Gastrocnemius medialis (tissue), 4 donors: ENCODE measurements at places on chromosomes 4 and X.

DNA sequence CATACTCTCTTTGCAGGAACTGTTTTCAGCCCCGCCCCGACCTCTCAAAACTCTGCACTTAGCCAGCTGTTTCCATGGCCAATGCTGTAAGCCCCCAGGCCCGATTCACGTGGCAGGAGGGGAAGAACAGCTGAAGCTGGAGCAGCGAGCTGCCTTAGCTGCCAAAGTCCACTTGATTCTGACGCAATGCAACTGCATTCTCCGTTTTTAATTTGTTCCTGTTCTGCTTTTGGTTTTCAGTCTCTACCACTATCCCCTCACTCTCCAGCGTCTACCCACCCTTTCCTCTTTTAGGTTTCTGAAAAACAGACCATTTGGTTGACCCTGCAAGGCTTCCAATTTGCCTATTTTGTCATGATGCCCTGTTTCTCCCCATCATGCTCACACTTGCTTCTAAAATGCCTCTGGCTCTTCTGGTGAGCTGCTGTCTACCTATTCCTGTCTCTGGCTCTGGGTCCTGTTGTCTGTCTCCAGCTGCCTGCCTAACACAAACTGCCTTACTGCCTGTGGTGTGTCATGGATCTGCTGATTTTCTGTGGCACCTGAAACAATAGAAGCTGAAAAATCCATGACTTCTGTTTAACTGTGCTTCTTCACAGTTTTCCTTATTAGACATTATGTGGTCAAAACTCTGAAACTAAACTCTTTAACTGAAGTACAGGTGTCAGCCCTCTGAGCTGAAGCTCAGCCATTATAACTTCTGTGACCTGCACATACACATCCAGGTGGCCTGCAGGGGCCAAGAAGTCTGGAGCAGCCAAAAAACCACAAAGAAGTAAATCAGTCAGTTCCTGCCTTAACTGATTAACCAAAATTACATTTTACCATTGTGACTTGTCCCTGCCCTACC is 160.5 kb upstream of the AGTR2 start:
- no peak for DNase-seq

- no peak for DNase-seq
Measured at GRCh38 chr4:168574581-168575295, 77.9 kb downstream of the PALLD start.

DNA sequence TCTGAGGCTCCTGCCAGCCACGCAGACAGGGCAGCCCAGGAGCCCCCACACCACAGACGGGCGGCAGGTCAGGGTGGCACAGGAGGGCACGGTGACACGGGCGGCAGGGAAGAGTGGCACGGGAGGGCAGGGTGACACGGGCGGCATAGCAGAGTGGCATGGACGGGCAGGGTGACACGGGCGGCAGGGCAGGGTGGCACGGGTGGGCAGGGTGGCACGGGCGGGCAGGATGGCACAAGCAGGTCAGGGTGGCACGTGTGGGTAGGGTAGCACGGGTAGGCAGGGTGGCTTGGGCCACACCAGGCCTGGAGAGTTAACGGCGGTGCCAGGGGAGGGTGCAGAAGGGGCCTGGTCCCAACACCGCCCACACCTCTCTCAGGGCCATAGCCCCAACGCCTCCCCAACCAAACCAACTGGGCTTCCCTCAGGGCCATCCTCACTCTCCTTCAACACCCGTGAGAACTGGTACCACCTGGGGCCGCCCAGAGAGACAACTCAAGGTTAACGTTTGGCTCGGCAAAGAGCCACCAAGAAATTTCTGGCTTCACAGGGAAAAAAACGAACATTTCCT is 3.4 kb downstream of the CTBP1 start:
- DNase-seq = peak; percentile 12

- DNase-seq = no peak
Measured at GRCh38 chr4:176359590-176359989, 39.8 kb downstream of the SPCS3 start.

DNA sequence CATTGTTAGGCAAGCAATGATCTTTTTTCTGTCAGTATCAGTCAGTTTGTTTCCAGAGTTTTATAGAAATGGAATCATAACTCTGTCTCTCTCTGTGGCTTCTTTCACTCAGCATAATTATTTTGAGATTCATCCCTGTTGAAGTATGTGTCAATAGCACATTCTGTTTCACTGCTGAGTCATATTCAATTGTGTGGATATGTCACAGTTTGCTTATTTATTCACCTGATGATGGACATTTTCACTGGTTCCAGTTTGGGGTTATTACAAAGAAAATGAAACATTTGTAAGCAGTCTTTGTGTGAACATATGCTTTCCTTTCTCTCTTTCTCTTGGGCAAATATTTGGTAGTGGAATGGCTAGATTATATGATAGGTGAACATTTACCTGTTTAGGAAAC is 10.2 kb upstream of the ZNF718 start:
- DNase-seq = no peak

DNA sequence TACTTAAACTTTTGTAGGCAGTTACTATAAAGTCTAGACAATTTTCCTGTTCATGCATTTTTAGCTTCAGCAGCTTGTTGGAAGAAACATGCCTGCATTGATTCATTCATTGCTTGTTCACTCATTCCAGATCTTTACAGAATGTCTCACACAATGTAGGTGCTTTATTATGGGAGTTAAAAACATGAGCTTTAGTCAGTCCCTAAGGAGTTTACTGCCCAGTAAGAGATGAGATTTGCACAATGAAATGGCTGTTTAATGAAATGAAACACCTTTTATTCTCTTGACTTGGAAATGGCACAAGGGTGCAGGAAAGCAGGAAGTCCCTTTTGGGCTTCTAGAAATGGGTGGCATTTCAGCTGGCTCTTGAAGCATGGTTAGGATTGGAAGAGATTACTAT is 2.9 kb downstream of the NOCT start:
- DNase-seq = no peak

DNA sequence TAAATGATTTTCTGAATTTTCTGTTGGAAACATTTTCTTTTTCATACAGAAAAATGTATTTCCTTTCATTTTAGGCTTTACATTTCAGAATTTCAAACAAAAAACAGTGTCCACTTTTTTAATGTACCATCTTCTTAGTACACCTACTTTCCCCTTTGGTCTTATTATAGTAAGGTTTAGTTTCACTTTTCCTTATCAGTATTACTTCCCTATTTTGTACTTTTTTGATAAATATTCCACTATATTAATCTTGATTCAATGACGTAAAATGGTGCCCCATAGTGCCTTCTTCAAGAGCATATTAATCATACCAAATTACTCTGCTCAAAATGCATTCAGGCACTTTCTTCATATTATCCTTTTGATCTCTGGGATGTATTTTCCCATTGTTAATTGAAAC is 52.5 kb downstream of the BANK1 start:
- DNase-seq = no peak

DNA sequence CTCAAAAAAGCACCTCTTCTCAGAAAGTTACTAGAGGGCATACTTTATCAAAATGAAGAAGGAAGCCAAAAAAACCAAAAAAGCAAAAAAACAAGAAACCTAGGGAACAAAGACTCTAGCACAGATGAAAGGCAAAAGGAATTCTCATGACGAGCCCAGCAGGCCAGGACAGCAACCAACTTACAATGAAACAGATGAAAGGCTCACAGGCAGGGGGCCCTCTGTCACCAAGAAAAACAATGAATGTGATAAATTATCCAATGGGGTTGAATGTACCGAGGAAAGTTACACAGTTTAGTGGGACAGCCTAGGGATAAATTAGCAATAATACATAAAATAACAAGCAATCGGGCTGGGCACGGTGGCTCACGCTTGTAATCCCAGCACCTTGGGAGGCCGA is 79.0 kb downstream of the GPR82 start:
- DNase-seq = no peak

GRCh38 chrX:153304988-153305736 is 16.4 kb downstream of the PNMA6F start:
- DNase-seq = no peak

DNA sequence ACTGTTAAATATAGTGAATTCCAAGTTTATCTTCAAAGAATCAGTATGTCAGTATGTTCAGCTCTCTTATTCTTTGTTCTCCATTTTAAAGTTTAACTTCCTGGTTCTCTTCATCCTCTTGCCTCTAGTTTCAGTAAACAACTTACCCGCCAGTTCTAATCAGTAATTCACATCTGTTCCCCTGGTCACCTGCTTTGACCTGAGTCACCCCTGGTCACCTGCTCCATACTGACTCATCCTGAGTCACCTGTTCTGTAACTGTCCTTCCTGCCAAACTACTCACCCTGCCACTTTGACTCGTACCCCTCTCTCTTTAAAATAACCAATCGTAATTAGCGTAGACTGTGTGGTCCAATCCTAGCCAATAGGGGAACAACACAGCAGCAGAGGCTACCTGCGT is 992.7 kb upstream of the HS3ST1 start:
- DNase-seq = no peak

DNA sequence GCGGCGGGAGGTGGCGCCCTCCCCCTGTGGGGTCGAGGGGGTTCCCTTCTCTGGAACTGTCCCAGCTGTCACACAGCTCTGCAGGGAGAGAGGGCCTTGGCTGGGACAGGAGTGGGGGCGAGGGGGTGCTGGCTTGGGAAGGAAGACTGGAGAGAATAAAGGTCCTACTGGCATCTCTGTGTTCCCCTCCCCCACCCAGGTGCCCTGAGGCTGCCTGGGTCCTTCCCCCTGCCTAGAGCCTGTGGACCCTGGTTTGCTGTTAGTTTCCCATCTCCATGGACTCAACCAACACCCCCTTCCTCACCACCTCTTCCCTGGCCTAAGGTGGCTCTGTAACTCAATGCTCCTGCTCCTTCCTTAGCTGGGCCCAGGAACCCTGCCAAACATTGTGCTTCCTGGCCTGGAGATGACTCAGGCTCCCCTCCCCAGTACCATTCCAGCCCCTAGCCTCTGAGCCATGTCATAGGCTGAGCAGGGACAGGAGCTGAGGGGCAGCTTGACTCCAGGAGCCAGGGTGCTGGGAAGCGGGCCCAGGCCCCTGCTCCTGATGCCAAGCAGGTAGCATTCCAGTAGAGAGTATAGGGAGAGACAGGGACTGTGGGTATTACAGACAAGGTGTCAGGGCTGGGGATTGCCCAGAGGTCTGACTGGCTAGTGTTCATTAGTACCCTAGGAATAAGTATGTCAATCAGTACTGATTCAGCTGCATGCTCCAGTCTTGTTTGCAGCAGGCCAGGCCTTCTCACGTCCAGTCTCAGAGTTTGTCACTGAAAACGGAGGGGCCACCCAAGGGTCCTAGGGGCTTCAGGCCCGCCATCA is 100.7 kb downstream of the EFNB1 start:
- peak; percentile 37 for DNase-seq

DNA sequence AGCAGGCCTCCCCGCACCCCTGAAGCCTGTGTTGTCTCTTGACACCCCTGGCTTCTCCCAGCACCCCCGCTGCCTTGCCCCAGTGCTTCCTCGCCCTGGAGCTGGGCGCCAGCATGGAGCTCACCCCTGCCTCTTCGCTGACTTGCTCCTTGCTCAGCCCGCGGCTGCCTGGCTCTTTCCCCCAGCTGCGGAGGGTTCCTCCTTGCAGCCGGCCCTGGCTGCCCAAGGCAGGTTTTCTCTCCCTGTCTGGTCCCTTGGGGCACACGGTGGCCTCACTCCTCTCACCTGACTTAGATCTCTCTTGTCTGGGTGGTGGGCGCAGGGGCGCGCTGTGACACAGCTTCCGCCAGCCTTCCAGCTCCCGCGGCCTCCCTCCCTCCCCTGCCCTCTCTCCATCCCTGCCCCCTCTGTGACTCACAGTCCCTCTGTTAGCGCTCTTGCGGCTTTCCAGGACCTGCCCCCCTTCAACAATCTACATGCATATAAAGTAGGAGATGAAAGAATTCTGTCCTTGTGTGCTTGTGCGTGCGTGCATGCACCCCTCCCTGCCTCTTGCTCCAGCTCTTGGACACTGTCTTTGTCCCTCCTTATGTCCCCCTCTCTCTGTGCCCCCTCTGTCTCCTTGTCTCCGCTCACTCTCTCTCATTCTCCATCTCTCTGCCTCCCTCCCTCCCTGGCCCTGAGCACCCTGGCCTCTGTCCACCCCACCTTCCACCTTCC is 2.2 kb downstream of the PLXNB3 start:
- no peak for DNase-seq

DNA sequence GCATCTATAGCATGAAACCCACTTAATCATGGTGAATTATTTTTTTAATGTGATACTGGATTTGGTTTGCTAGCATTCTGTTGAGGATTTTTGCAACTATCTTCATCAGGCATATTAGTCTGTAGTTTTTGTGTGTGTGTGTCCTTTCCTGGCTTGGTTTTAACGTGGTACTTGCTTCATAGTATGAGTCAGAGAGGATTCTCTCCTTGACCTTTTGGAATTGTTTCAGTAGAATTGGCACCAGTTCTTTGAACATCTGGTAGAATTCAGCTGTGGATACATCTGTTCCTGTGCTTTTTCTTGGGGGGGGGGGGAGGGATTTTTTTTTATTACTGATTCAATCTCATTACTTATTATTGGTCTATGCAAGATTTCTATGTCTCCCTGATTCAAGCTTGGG is 232.0 kb upstream of the KLF8 start:
- no peak for DNase-seq

DNA sequence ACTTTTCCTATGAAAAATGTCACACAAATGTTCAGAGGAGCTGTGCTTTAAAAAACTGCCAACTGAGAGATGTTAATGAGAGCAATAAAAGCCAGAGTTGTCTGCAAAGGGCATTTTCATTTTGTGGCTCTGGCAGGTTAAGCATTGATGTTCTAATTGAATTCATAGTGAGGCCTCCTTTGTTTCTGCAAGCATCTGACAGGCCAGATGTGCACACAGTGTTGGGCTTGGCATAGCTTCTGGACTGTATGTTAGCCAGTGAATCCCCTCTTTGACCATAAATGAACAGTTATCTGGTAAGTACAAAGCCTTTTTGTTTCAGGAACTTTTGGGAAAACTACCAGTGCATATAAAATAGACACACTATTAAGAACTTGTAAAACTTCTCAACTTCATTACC is 81.9 kb downstream of the JADE3 start:
- DNase-seq = no peak

- DNase-seq = no peak
Measured at GRCh38 chr4:149605601-149606378, 209.9 kb downstream of the IQCM start.

- no peak for DNase-seq
Measured at GRCh38 chr4:169346840-169347239, 76.1 kb upstream of the SH3RF1 start.

GRCh38 chr4:21512353-21512752 is 436.2 kb downstream of the KCNIP4 start:
- no peak for DNase-seq

DNA sequence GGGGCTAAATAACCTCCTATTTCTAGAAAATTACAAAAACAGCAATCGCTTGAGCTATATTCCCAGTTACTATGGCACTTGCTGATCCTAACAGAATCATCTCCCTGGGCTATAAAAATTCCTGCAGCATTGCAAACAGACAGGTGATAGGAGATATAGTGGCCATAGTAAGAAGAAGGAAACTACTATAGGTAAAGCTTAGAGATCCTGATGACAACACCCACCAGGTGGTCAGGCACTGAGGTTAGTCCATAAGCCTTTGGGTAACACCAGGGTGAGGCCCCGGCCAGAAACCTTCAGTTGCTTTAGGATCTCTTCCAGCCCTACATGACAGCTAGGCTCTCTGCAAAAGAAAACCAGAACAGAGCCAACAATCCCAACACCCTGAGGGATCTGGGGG is 197.9 kb upstream of the PPP1R2C start:
- no peak for DNase-seq

GRCh38 chrX:56228914-56229313 is 3.2 kb upstream of the KLF8 start:
- no peak for DNase-seq

GRCh38 chrX:45712067-45712466 is 511.4 kb upstream of the DIPK2B start:
- no peak for DNase-seq
